Mammary epithelial cell (primary cell): ENCODE measurements at places on chromosomes 12 and 14. TPM values are rescaled to one million over a fixed set of nuclear protein-coding genes. Genes with fewer than 3 reads are reported as not detected.

The TOGARAM1 gene
- polyA plus RNA-seq: 4.5 TPM

The B4GALNT3 gene
- 1.9 TPM for polyA plus RNA-seq

The ZCCHC8 gene
- 12.0 TPM for polyA plus RNA-seq

The TUBA1C gene
- polyA plus RNA-seq: 3,239 TPM

The TSPAN11 gene
- polyA plus RNA-seq: 0.06 TPM

The RALGAPA1 gene
- polyA plus RNA-seq: 5.3 TPM

The RTL1 gene
- polyA plus RNA-seq: not detected

The SPIC gene
- polyA plus RNA-seq: not detected

The SLC7A7 gene
- 0.34 TPM for polyA plus RNA-seq

The KLRG1 gene
- polyA plus RNA-seq: 0.40 TPM

The SLC35F4 gene
- not detected for polyA plus RNA-seq

The PITPNM2 gene
- 4.4 TPM for polyA plus RNA-seq

The TIMM9 gene
- polyA plus RNA-seq: 47.7 TPM

The FICD gene
- polyA plus RNA-seq: 0.80 TPM

The BCL2L14 gene
- not detected for polyA plus RNA-seq

The ZDHHC22 gene
- not detected for polyA plus RNA-seq

The TAS2R7 gene
- polyA plus RNA-seq: not detected

The P2RX2 gene
- polyA plus RNA-seq: not detected
